Cortex of kidney (tissue), 1 donor: ENCODE measurements at places on chromosomes 12 and 14.

- DNase-seq: no peak
Observed at GRCh38 chr12:101439236-101439635, 31.7 kb upstream of the ARL1 start.

DNA sequence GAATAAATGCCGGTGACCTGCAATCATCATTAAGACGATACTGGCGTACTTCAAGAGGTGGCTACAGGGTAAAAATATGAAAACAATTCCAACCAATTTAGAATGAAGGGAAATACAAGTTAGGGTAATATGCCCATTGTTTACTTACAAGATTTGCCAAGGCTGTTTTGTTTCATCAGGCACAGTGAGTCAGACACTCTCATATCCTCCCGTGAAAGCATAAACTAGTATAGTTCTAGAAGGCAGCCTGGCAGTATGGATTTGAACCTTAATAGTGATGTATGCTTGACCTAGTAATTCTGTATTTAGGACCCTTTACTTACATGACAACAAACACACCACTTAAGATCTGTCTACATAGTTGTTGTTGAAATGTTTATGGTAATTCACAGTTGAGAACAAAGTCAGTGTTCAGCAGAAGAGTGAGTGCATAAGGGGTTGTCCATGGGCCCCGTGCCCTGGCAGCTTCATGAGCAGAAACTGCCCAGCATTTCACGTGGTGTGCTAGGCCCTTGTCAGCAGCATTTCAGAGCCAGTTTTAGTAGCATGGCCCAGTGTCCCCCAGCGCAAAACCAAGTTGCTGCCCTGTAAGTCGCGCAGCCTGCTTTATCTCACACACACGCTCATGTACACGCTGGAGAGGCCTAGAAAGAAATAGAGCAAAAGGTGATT is 80.8 kb downstream of the EP400 start:
- no peak for DNase-seq

DNA sequence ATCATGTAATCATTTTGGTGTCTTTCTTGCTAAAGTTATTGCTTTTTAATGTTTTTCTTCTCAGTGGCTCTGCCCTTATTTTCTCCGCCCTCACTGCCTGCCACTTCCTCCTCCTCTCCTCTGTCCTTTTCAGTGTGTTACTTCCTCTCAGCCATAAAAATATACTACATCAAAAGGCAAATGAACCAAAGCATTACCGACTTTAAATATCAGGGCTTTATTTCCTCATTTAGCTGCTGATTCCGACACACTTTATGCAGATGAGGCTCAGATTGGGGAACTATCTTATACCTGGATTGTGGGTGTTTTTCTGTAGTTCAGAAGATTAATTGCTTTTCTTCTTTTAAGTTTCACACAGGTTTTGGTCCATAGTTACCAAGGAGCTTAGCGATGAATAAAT is 118.1 kb downstream of the CMAS start:
- no peak for DNase-seq

DNA sequence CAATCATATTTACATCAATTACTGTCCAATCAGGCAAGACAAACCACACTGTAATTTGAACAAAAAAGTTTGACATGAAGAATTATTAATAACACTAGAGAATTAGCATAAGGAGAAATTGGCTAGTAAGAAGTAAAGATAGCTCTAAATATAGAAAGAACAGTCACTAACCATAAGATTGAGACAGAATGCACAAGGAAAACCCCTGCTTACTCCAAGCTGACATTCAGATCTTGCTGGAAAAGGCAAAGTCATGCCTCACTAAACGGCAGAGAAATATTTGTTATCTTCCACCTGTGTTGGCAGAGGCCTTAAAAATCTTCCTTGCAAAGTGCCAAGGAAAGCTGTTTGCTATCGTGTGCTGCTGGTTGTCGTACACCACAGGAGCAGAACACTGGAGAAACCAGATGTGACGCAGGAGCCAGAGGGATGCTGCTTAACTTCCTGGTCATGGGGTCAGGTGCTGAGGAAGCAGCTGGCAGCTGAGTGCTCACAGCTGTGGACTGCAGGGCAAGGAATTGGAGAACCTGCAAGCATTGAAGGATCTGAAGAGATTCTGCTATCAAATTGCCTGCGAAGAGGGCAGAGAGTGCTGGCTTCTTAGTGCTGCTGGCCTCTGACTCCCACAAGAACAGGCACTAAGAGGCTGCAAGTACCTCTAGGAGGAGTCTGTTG is 1323.3 kb downstream of the LRFN5 start:
- DNase-seq: no peak
